ENCODE measurements at places on chromosomes 6 and 20.

DNA sequence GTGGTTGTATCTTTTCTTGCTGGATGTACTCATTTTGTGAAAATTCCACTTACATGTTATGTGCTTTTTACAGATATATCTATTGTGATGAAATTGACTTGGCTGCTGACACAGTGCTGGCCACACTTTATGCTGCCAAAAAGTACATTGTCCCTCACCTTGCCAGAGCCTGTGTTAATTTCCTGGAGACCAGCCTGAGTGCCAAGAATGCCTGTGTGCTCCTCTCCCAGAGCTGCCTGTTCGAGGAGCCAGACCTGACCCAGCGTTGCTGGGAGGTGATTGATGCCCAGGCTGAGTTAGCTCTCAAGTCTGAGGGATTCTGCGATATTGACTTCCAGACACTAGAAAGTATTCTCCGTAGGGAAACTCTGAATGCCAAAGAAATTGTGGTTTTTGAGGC, 4.9 kb downstream of the BTBD3 start:
- no peaks in the 10 kb centered on the region for H3K4me1 ChIP-seq
- no peaks in the 10 kb centered on the region for H3K27me3 ChIP-seq
- H3K4me3 ChIP-seq: no peak overlapping the region
- H3K27ac ChIP-seq: no peak overlapping the region

DNA sequence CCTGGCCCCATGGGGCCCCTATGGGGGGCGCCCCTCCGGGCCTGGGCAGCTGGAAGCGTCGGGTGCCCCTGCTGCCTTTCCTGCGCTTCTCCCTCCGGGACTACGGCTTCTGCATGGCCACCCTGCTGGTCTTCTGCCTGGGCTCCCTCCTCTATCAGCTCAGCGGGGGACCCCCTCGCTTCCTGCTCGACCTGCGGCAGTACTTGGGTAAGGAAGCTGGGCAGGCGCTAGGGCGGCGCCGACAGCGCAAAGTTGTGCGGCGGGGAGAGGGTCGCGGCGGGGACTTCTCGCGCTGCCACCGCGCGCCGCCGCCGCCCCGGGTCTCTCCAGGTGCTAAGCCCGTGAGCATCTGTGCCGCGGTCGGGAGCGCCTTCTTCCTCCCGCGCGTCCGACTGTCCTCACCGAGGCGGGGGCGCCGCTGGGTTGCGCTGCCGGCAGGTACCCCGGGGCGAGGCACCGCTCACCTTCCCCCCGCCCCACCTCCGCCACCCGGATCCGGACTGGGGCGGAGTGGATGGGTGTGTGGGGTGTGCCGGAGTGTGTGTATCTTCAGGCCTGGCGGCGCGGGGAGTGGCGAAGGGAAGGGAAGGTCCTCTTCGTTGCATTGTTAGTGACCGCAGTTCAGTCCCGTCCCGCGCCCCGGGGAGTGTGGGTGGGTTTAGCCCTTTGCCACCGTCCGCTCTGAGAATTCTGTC, 788 bp downstream of the UST start:
- peak overlapping the region; percentile 95 for H3K4me3 ChIP-seq
- no peaks in the 10 kb centered on the region for H3K4me1 ChIP-seq
- DNase-seq: no peak
- no peaks in the 10 kb centered on the region for H3K36me3 ChIP-seq
- H3K27ac ChIP-seq: peak overlapping the region; percentile 86

- no peak overlapping the region for H3K27ac ChIP-seq
- H3K27me3 ChIP-seq: no peaks in the 10 kb centered on the region
Observed at GRCh38 chr20:56816349-56816748, 187.2 kb downstream of the TFAP2C start.

DNA sequence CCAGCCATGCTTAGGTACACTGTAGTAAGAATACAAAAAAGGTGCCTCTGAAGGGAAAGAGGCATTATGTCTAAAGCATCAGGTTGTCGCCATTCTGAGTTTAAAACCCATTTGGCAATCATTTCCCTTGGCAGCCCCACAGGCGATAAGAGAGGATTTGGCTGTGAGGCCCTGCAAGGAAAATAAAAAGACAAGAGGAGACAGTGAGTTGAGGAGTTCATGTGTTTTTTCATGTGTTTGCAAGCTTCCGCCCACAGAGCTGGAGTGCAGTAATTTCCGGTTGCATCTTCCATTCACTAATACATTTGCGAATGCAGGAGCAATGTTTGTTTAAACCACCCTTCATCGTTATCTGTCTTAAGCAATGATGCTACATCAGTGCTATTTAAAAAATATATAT, 138.5 kb upstream of the SOX4 start:
- no peak for DNase-seq
- no peaks in the 10 kb centered on the region for H3K27me3 ChIP-seq
- no peaks in the 10 kb centered on the region for H3K4me1 ChIP-seq
- no peaks in the 10 kb centered on the region for H3K36me3 ChIP-seq

DNA sequence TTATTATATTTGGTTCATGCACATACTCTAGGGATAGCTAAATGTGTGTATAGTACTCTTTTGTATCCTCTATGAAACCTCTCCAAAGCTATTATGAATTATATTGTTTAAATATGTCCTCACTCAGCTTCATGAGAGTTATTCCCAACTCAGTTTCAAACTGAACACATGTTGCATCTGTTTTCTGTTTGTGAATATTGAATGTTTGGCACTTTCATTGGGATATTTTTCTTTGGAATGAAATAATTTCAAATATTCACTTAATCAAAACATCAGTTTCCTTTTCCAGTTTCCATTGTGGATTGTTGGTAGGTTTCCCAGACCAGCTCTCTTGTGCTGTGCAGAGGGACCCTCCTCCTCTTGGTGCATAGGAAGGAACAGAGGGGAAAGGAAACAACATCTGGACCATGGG, 46.6 kb downstream of the HDAC2 start:
- H3K4me1 ChIP-seq: peaks cover 5% of the 10 kb centered on the region
- no peaks in the 10 kb centered on the region for H3K27me3 ChIP-seq
- no peaks in the 10 kb centered on the region for H3K36me3 ChIP-seq

- H3K36me3 ChIP-seq: no peaks in the 10 kb centered on the region
- no peak for DNase-seq
- no peaks in the 10 kb centered on the region for H3K27me3 ChIP-seq
- no peak overlapping the region for H3K4me3 ChIP-seq
Observed at GRCh38 chr20:4544765-4545164, 176.9 kb upstream of the PRND start.

DNA sequence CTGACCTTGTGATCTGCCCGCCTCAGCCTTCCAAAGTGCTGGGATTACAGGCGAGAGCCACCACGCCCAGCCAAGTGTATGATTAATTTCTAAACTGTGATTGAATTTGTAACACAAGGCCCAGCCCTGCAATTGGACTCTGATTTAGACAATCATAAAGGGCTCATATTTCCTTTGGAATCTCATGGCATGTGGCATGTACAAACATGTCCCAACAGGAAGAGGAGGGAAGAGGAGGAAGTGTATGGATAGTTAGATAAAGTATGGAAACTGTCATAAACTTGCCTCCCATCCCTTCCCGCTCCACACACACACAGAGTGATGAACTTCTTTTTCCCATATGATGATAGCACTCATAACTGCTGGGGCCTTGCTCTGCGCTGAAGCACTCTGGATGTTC, 27.2 kb upstream of the QKI start:
- no peak for DNase-seq
- no peaks in the 10 kb centered on the region for H3K4me1 ChIP-seq
- no peak overlapping the region for H3K4me3 ChIP-seq

GRCh38 chr6:125082908-125083683, 70.5 kb upstream of the TPD52L1 start:
- peaks cover 28% of the 10 kb centered on the region for H3K4me1 ChIP-seq
- no peak overlapping the region for H3K4me3 ChIP-seq
- no peaks in the 10 kb centered on the region for H3K27me3 ChIP-seq
- peaks cover 4% of the 10 kb centered on the region for H3K36me3 ChIP-seq
- no peak overlapping the region for H3K27ac ChIP-seq

GRCh38 chr6:44255105-44255808, 2.1 kb downstream of the SLC35B2 start:
- no peaks in the 10 kb centered on the region for H3K27me3 ChIP-seq
- H3K4me1 ChIP-seq: peaks cover 12% of the 10 kb centered on the region
- H3K4me3 ChIP-seq: no peak overlapping the region
- H3K36me3 ChIP-seq: peaks cover 42% of the 10 kb centered on the region

- no peaks in the 10 kb centered on the region for H3K27me3 ChIP-seq
- peaks cover 11% of the 10 kb centered on the region for H3K4me1 ChIP-seq
- H3K36me3 ChIP-seq: no peaks in the 10 kb centered on the region
- no peak overlapping the region for H3K27ac ChIP-seq
- no peak for DNase-seq
- peak overlapping the region; percentile 2 for H3K4me3 ChIP-seq
Observed at GRCh38 chr6:112485120-112485826, 138.1 kb downstream of the RFPL4B start.

All from thoracic aorta (tissue), 2 donors.